ENCODE measurements at places on chromosomes 11 and 22.
A peak's percentile ranks its signal among the peaks of the same experiment; 100 is the strongest.

DNA sequence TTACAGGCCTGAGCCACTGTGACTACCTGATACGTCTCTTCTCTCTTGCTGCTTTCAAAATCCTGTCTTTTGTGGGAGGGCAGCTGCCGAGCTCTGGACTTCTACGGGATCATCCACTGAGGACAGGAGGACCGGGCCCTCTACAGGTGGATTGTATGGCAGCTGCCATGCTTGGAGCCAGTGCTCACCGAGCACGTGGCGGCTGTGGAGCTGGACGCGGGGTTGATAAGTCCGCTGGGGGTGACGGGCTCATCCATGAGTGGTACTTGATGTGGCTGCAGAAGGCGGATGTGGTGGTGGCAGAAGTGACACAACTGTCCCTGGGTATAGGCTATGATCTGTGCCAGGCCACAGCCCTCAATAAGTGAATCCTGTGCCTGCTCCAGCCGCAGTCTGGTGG, 1.8 kb upstream of the CYP2D6 start:
- no peak for DNase-seq

- no peak for DNase-seq
Observed at GRCh38 chr11:113163291-113164030, 150.9 kb upstream of the TTC12 start.

GRCh38 chr22:35156945-35157344, 91.0 kb downstream of the ISX start:
- no peak for DNase-seq

GRCh38 chr11:76543006-76543703, 98.3 kb downstream of the EMSY start:
- DNase-seq: no peak

DNA sequence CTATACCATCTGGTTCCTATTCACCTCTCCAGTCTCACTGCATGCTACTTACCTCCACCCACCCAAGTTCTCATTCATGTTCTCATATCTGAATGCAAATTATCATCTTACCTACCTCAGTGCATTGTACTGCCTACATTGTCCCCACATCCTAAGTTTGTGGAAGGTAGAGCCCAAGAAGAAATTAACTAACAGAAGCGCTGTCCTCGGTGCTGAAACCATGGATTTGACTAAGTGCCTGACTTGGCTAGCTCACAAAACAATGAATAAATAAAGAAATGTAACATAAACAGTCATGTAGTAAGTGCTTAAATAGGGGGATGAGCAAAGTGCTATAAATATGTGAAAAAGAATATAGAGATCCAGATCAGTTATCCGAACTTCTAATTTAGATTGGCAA, 63.2 kb downstream of the GRIA4 start:
- DNase-seq: no peak

GRCh38 chr11:73598719-73599379, 937 bp upstream of the FAM168A start:
- DNase-seq: no peak

GRCh38 chr22:49951986-49952896, 8.3 kb upstream of the PIM3 start:
- peak; percentile 75 for DNase-seq

GRCh38 chr11:62030071-62030684, 62.7 kb upstream of the FTH1 start:
- no peak for DNase-seq

- peak; percentile 16 for DNase-seq
Observed at GRCh38 chr11:77821349-77821851, 456 bp downstream of the AAMDC start.

- DNase-seq: no peak
Observed at GRCh38 chr11:68439355-68440065, 21.0 kb upstream of the PPP6R3 start.

GRCh38 chr11:130206141-130206540, 46.6 kb downstream of the ST14 start:
- DNase-seq: no peak

GRCh38 chr22:20029550-20030225, 8.8 kb downstream of the TANGO2 start:
- DNase-seq: no peak

DNA sequence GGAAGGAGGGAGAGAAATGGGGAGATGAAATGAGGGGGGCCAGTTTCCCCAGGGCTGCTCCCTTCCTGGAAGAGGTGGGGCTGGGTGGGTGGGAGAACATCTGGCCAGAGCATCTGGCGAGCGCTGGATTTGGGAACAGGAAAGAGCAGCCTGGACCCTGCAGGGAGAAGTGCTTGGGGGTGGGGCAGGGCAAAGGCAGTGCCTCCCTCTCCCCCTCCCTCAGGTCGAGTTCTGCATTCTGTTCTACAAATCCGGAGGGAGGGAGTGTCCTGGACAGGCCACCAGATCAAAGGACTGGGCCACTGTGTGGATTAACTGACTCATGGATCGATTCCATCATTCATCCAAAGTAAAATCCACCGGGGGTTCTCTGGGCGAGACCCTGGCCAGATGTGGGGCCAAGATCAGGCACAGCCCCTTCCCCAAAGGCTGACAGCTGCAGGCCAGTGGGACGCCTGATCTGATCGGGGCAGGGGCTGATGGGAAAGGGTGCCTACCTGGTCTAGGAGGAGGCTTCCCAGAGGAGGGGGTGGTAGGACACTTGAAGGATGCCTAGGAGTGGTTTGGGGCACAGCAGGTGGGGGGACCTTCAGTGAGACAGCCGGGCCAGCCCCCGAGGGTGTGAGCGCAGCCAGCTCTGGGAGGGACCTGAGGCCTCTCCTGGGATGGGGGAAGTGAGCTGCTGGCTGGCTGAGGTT, 57.5 kb downstream of the CACNA1I start:
- no peak for DNase-seq

GRCh38 chr11:37110385-37110784, 512.3 kb upstream of the RAG2 start:
- DNase-seq: no peak

- no peak for DNase-seq
Observed at GRCh38 chr22:44881624-44882023, 128.2 kb downstream of the PHF21B start.

DNA sequence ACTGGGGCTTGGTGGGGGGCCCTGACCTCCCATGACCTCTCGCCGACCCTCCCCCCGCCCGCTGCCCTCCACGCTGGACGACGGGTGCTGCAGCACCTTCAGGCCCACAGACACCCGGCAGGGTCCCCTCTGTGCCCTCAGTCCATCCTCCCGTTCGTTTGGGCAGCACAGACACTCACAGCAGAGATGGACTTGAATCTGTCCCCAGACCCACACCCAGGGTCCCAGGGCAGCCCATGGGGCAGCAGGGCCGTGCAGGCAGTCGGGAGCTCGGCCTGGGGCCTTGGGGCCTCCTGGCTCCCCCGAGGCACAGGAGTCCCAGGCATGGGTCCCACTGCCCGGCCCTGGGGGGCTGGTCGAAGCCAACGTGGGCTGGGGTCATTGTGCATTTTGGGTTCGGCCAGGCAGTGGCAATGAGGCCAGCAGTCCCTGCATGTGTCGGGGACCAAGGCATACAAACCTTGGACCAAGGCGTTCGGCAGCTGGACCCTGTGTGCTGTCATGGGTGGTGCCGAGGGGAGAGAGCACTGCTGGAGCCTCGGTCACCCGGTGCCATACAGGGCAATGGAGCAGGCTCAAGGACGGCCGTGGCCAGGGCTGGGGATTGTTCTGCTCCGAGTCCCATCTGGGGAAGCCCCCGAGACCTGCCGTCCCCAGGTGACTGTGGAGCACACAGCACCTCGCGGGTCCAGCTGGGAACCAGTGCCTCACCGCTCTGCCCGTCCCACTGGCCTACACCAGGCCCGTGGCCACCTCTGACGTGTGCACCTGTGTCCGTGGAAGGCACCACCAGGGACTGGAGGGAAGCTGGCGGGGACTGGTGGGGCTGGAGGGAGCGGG, 19.3 kb upstream of the BRSK2 start:
- no peak for DNase-seq

- no peak for DNase-seq
Observed at GRCh38 chr22:39624501-39624821, 53.9 kb downstream of the CACNA1I start.

DNA sequence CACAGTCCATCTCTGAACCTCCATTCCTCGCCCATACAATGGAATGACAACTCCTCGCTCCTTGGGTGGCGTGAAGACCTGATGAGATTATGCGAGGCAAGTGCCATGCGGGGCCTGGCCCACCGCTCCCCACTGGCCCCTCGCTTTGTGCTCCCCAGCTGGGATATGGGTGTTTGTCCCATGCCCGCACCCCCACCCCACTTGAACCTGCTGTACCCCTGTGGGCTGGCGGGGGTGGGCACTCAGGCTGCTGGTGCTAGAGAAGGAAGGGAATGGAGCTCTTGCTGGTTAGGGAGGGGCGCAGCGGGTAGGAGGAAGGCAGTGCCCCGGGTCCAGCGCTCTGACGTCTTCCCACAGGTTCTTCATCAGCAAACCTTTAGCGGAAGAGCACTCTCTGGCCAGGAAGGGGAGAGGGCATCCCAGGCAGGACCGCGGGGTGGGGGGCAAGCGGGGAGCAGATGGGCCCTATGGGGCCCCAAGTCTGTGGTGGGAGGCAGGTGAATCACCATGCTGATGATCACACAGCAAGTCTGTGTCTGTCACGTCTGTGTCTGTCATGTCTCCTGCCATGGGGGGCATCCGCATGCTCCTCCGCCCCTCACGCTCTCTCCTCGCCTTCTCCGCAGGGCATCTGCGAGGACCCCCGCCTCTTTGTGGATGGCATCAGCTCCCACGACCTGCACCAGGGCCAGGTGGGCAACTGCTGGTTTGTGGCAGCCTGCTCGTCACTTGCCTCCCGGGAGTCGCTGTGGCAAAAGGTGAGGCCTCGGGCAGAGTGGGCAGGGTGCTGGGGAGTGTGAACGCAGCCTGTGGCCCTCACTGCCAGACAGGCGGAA, 9.4 kb upstream of the OMP start:
- DNase-seq: no peak

DNA sequence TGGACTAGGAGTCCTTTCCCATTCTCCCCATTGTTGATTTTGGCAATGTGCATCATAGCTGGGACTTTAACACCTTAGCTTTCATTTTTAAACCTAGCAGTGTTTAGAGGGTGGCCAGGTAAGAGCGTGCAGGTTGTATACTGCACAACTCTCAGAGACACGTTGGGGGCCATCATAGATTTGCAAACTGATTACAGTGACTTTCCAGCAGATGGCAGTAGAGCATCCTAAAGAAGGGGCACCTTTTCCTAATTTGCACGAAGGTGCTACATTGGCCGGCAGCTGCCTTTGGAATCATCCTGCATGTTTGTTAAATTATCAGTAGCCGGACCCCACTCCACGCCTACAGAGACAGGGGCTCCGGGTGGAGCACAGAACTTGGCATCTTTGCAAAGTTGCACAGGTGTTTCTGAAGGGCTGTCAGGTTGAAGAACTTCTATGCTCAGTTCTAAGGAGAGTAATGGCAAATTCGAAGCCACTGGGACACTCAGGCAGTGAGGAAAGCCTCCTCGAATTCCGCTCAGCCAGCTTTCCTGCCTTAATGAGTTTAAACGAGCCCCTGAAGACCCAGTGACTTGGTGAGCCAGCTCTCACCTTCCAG, 7.7 kb downstream of the LHFPL7 start:
- DNase-seq: no peak

- DNase-seq: no peak
Observed at GRCh38 chr11:110092111-110092514, 1.1 kb upstream of the ZC3H12C start.

DNA sequence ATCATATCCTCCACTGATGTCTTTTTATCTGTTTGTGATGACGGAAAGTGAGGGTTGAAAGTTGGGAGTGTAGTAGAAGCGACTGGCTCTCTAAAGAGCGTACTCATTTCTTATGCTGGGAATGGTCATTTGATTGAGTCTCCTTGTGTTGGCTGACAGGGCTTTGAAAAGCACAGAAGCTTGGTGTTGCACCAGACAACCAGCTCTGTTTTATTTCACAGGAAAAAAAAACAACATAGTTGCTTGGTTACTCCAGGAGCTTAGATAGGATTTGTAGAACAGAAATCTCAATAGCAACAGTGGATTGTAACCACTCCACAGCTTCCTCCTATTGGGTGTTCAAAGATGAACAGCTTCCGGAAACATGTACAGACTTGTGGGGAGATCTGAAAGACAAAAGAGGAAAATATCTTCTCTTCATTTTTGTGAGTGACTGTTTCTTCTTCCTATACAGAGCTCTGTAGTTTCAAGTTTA, 2.7 kb downstream of the RBM14 start:
- DNase-seq: no peak

GRCh38 chr11:12416552-12416951, 39.2 kb downstream of the PARVA start:
- no peak for DNase-seq

GRCh38 chr11:131488238-131488637, 117.8 kb downstream of the NTM start:
- DNase-seq: no peak

DNA sequence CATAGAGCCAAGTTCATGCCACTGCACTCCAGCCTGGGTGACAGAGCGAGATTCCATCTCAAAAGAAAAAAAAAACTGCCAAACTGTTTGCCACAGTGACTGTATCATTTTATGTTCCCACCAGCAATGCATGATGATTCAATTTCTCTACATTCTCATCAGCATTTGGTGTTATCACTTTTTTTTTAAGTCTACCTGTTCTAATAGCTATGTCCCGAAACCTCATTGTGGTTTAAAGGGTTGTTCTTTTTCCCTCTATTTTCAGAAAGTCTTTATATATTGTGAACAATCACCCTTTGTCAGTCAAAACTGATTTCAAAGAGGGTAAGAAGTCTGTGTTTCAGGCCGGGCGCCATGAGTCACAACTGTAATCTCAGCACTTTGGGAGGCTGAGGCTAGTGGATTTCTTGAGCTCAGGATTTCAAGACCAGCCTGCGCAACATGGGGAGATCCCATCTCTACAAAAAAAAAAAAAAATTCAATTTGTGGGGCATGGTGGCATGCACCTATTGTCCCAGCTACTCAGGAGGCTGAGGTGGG, 14.8 kb upstream of the FAM168A start:
- DNase-seq: no peak

DNA sequence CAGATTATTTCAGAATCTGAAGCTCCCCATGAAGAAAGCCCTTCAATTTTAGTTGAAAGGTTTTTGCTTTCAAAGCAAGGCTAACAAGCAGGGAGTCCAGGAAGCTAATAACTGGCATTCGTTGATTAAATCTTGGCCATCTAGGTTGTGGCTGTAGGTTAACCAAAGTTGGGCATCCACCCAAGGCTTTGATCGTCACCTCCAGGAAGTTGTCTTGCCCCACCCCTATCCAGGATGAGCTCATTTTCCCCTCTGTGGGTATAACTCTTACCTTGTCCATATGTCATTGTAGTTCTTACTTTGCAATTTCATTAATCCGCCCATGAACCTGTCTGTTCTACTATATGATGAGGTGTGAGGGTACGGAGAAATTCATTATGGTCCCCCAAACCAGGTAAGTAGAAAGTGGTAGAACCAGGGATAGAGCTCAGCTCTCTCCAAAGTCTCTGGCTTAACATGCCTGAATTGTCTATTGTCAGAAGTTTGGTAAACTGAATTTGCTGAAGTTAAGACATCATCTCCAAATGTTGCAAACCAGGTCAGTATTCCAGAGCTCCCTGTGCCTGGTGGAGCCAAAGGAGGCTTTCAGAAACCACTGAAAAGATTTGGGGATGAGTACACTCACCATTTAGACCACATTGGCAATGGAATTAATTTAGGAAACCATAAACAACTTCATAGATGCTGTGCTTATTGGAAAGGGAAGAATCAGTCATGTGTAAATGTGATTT, 97.1 kb downstream of the CD44 start:
- no peak for DNase-seq
